ENCODE measurements at places on chromosomes 1 and 21.

- no peak for DNase-seq
These were observed 252.3 kb downstream of the FMN2 start for GRCh38 chr1:240343966-240344365.

DNA sequence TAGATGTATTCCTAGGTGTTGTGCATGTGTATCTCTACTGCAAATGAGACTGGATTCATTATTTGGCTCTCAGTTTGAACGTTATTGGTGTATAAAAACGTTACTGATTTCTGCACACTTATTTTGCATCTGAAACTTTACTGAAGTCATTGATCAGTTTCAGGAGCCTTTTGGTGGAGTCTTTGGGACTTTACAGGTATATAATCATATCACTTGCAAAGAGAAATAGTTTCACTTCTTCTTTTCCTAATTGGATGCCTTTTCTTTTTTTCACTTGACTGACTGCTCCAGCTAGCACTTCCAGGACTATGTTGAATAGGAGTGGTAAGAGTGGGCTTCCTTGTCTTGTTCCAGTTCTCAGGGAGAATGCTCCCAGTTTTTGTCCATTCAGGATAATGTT, 252.2 kb downstream of the SMYD3 start:
- DNase-seq = no peak

GRCh38 chr1:23357138-23357908, 12.3 kb downstream of the ZNF436 start:
- no peak for DNase-seq

DNA sequence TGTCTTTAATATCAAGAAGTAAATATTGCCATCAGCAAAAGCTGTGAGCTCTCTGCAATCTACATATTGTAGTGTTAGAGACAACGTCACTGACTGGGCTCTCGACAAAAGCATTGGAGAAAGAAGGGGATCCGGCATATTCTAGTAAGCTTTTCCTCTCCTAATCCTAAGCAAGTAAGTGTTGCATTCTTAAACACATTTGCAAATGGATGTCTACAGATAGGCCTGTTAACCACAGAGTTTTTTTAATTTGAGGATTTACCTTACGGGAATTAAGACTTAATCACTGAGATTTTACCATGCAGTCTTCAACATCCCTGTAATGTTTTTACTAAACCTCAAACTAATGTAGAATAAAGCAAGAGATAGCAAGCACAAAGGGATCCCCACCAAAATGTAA, 426.5 kb upstream of the CAMK1G start:
- no peak for DNase-seq

- no peak for DNase-seq
These were observed 146.6 kb downstream of the ROR1 start for GRCh38 chr1:63920154-63921117.

DNA sequence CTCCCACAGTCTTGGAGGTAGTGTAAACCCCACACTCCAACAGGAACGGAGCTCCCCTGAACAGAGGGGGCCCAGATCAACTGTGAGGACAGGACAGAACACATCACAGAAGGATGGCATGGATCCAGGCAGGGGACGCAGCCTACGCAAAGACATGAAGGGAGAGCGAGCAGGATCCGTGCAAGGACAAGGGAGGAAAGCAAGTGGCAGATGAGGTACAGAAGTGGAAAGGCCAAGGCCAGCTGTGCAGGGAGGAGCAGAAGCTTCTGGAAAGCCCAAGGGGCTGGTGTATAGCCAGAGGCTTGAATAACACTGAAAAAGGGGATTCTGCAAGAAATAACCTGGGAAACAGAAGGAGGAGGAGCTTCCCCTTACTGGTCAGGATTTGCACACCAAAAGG, 81.2 kb downstream of the SIPA1L2 start:
- DNase-seq = no peak

GRCh38 chr1:90132306-90132705, 137.4 kb downstream of the ZNF326 start:
- no peak for DNase-seq

DNA sequence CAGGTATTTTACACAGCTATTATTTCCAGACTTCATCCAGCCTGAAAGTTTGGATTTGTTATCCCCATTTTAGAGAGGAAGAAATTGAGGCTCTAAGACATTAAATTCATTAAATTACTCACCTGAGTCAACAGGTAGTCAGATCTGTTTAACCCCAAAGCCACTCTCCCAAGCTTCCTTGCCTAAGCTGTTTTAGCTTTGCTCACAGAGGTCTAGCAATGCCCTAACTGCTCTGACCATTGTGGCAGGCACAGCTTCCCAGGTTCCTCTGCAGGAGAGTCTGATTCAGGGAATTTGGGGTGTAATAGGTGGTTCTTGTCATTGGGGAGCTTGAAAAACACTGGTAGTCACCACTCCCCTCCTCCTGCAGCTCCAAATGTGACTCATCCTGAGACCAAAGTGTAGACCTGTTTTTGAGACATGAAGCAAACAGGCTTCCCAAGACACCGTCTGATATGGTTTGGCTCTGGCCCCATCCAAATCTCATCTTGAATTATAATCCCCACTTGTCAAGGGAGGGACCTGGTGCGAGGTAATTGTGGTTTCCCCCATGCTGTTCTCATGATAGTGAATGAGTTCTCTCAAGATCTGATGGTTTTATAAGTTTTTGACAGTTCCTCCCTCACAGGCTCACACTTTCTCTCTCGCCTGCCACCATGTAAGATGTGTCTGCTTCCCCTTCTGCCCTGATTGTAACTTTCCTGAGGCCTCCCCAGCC, 142.8 kb upstream of the DNAH14 start:
- DNase-seq = no peak

DNA sequence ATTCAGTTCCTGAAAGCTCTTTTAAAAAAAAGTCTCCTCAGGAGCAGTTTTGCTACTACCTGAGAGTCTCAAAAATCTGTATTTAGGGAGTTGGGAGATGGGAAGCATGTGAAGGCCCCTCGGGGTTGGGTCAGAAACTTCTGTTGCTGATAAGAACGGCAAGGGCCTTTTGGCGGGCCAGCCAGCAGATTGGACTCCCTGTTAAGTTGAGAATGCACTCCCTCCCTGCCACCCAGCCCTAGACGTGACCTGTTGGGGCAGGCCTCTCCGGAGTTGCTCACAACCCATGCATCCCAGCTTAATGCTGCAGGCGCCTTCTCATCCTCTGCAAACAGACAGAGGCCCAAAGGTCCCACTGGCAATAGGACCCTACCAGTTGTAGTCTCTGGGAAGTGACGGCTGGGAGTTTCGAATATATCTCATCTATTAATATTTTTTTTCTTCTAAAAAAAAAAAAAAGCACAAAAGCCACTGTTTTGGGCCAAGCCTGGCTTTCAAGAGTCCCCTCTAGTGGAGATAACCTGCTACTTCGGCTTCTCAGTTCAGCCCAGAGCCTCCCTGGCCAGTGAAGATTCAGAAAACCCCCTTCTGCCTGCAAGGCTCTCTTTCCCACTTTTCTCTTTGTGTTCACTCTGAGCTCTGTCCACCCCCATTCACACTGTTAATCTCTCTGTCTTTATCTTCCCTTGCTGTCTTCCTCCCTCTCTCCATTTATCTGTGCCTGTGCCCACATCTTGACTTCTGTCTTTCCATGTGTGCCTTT, 5.3 kb downstream of the PLXNA2 start:
- DNase-seq = no peak

- no peak for DNase-seq
These were observed 105.4 kb downstream of the PRDM2 start for GRCh38 chr1:13805431-13805830.

- DNase-seq = no peak
These were observed 10.4 kb upstream of the HMGB4 start for GRCh38 chr1:33853431-33853830.

- no peak for DNase-seq
These were observed 20.1 kb downstream of the ANKRD13C start for GRCh38 chr1:70334436-70334835.

DNA sequence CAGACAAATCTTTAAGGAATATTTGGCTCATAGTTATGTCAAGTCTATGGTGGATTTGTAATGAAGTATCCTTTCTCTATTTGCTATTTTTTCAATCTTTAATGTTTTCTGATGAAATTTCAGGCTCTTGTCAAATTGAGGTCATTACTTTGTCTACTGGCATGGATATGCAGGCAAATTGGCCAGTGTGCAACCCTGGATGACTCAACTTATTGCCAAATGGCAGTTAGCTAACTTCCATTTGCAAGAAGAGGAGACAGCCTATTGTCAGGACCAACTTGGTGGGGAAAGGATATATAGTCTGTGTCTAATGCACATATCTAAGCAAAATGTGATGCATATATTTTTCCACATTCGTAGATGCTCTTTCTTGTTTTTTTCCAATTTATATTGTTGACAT, 530.5 kb downstream of the PTBP2 start:
- no peak for DNase-seq

DNA sequence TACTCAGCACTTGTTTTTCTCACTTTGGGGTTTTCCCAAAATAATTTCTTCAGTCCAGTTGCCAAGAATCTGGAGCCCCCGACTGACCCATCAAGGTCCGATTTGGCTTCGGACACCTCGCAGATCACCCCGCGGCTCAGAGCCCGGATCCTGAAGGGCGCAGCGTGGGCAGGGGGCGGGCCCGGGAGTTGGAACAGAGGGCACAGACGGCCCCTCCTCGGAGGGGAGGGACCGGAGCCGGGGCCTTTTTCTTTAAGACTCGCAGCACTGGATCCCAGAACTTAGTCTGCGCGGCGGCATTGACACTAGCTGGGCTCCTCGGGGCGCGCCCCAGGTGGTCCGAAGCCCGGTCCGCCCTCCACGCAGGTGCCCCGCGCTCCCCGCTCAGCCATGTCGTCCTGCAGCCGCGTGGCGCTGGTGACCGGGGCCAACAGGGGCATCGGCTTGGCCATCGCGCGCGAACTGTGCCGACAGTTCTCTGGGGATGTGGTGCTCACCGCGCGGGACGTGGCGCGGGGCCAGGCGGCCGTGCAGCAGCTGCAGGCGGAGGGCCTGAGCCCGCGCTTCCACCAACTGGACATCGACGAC, at the start of gene CBR3:
TSS of gene CBR3 (plus strand) at position 277 of the 588 bp plus-strand sequence. CDS start at position 391, 114 bp downstream.
- DNase-seq = peak; percentile 34
